Daoy (cell line): ENCODE measurements at places on chromosomes 12 and 14.
A peak's percentile ranks its signal among the peaks of the same experiment; 100 is the strongest.

- peak; percentile 44 for DNase-seq
These were observed 4.0 kb upstream of the TESPA1 start for GRCh38 chr12:54988402-54989054.

DNA sequence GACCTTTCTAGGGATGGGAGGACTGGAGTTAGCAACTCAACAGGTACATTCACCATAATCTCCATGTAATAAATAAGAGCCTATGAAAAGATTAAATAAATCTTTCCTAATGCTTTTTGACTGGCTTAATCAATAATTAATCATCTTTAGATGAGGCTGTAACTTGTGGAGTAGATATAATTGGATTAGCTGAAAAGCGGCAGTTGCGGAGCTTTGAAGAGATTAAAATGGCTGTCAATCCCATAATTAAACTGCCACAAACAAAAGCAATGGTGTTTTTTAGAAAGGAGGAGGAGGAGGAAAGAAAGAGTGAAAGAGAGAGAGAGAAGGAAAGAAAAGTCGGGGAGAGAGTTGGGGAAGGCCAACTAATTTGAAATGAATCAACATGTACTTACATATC is 70.7 kb upstream of the TMEM263 start:
- DNase-seq: no peak

DNA sequence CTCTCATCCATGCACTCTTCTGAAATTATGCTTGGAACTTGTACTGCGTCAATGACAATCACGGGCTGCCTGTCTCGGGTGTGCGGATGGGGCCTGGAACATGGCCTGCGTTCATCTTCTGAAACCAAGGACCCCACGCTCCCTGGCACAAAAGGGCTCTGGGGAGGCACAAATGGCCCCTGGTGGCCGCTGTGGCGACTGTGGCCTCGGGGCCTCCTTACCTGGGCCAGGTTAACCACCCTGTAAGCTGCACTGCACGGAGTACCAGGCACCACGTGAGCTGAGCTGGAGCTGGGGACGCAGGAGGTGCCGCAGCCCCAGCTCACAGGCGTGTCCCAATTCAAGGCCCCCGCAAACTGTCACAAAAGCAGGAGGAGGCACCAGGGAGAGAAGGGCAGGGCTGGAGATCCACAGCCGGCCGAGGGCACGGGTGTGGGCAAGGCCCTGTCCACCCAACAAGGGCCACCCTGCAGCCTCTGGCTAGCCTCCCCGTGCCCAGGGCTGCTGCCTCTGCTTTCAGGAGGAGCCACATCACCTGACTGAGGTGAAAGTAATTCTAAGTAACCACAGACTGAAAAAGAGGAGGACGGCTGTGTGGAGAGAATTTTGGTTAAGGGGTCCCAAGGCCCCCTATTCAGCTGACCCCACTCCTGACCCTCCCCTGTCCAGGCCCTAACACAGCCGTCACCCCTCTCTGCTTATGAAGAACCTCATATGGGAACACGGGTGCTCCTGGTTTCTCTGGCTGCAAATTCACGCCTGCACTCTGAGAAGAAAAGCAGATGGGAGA is 61.1 kb upstream of the GALNT9 start:
- DNase-seq: no peak

GRCh38 chr14:104249706-104250105 is 111.3 kb downstream of the KIF26A start:
- no peak for DNase-seq

- no peak for DNase-seq
These were observed 216.7 kb downstream of the NUAK1 start for GRCh38 chr12:105921872-105922669.

DNA sequence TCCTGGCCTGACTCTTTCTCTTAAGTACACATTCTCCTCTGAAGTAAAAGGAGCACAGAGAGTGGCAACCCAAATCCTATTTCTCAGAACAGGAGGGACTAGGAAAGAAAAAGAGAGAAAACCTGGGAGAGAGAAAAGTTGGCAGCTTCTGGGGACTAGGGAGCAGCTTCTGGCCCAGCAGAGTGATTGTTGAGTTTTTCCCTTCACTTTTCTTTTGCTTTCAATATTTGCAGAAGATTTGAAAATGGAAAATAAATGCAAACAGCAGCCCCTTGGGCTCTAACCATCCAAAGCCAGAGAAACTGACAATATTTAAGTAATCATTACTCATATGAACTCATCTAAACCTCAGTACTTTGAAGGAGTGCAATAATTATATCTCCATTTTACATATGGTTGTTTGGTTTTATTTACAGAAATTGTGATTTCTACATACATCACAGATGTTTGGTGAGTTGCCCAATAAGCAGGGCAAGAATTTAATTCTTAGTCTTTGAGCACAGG is 28.8 kb upstream of the IGF1 start:
- no peak for DNase-seq
